ENCODE measurements at places on chromosomes 12 and 14.

GRCh38 chr14:33068626-33069025, 129.9 kb downstream of the NPAS3 start:
- DNase-seq: no peak

DNA sequence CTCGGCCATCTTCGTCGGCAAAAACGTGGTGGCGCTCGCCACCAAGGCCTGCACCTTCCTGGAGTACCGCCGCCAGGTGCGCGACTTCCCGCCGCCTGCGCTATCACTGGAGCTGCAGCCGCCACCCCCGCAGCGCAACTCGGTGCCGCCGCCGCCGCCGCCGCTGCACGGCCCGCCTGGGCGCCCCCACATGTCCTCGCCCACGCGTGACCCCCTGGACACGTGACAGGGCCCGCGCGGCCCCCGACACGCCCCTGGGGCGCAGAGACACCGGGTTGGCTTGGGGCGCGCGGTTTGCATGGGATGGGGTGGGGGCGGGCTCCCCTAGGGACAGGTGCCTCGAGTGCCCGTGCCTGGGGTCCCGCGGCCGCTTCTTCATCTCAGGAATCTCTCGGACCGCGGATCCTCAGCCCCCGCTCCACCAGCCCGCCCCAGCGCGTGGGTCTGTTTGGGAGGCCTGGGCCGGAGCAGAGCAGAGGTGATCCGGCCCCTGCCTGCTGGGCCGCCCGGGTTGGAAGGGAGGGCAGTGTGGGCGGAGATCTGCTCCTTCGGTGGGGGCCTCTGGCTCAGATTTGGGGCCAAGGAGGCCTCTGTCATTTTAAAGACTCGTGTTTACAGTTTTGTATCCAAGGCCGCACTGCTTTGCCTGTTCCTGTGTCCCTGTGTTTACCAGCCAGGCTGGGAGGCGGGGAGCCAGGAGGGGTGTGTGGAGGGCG, 3.3 kb downstream of the TMEM121 start:
- DNase-seq: peak; percentile 20

GRCh38 chr12:123512838-123513665, 20.5 kb downstream of the RILPL1 start:
- DNase-seq: no peak

DNA sequence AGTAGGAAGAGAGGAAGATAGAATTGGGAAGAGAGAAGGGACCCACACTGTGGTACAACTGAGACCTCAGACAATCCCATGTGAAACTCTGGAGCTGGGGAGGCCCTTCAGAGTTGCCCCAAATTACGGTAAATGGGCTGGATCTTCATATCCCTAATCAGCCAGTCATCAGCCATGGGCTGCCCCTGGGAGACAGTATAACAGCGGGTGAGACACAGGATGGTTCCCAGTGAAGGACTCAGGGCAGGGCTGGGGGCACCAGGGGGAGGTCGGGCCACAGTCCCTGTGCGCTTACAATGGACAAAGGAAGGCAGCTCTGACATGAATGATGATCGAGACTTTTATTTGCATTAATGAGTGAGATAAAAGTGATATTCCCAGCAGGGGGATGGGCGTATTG, 74.2 kb upstream of the BDKRB2 start:
- DNase-seq: no peak

- DNase-seq: peak; percentile 27
Observed at GRCh38 chr12:2959505-2960389, 550 bp downstream of the TEAD4 start.

GRCh38 chr12:42020226-42020625, 124.4 kb downstream of the GXYLT1 start:
- DNase-seq: no peak

Data from activated CD4-positive, alpha-beta T cell treated with anti-CD3 and anti-CD28 coated beads, Interleukin-2, Interleukin-6, amounts not matched to agents 100 ng/mL and 50 ng/mL, durations not matched to agents 16 hours and 8 hours (primary cell).